Right lung (tissue), 10 donors: ENCODE measurements at places on chromosomes 13 and 19. TPM values are rescaled to one million over a fixed set of nuclear protein-coding genes. Genes with fewer than 3 reads are reported as not detected.

Gene MYPOP
- polyA plus RNA-seq, result 3.6 TPM

Gene HIF3A
- polyA plus RNA-seq, result 194 TPM

Gene RGS9BP
- 0.13 TPM for polyA plus RNA-seq

- no peak for DNase-seq
Observed at GRCh38 chr19:43439032-43439708, 24.5 kb downstream of the TEX101 start.
